ENCODE measurements at places on chromosomes 13 and 19.

DNA sequence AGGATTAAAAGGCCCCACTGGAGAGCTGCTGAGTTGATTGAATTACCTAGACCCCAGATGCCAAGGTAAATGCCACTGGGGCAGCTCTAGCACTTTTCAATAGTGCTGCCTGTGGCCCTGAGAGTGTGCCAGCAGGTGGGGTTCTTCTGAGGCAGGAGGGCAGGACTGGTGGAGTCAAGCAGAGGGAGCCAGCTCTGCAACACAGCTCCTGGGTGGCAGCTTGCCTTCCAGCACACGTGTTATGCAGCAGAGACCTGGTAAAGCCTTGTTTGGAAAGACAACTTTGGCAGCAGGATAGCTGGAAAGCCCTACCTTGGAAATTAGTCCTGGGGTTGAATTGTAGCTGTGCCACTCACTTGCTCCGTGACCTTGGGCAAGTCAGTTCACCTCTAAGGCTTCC lies 306.6 kb downstream of the ATP8A2 start:
- DNase-seq = peak; percentile 18

DNA sequence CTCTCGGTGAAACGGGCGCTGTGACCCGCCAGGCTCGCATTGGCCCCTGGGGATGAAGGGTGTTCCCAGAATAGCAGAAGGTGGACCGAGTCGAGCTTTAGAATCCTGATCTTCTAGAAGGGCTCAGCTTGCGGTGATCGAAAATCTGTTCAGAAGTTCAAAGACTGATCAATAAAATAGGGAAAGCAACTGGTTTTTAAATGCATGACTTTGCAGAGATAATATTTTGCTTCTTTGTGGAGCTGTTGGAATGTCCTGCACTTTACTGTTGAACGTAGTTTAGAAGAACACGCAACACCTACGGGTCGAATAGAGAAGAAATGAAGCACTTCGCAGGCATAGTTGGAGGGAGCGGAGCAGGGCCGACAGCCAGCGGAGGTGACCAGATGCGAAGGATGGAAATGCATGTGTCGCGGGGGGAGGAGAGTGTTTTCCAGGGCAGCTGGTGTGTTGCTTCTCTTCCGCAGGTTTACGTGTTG lies 766 bp downstream of the CEBPG start:
- no peak for DNase-seq

GRCh38 chr13:91349992-91350911 lies 2.8 kb downstream of the MIR17HG start:
- no peak for DNase-seq

DNA sequence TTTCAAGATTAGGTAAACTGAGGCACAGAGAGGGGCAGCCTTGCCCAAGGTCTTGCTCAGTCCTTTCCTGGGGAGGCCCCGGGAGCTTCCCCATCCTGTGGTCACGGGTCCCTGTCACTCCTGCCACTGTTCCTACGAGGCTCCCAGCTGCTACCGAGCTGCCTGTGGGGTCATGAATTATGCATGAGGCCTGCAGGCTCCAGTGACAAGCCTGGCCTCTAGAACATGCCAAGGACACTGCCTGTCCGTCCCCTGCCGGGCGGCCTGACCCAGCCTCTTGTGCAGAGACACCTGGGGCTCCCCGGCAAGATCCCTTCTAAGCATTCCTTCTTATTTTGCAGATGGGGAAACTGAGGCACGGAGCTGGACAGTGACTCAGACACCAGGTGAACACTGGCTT lies 2.7 kb downstream of the FCHO1 start:
- DNase-seq = no peak

DNA sequence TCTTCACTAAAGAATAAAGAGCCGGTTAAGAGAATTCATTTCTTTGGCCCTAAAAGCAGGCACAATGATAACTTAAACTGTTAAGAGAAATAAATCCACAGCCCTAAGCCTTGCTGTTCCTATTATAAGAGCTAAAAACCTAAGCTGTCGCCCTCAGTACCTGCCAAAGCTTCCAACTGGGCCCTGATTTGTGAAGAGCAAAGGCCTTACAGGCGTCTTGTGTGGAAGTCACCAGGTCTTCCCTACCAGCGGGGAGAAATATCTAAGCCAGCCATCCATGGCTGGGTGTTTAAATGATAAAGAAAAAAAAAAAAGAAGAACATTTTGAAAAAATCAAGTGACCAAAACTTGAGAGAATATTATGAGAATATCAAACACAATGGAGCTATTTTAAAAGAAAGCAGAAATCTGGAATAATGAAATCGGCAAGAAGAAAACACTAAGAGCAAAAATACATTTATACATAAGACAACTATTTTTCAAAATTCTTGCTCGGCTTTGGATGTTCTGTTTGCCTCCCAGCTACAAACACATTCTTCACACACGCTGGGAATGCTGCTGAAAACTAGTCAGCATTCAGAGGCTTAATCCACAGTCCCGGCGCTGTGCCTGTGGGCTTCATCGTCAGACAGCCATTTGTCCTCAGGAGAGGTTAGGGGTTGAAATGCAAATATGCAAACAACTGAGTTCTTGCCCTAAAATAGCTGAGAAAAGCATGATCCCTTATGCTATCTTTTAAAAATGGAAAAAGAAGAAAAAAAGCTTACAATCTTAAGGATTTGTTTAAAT lies 89.8 kb upstream of the LSM14A start:
- no peak for DNase-seq

DNA sequence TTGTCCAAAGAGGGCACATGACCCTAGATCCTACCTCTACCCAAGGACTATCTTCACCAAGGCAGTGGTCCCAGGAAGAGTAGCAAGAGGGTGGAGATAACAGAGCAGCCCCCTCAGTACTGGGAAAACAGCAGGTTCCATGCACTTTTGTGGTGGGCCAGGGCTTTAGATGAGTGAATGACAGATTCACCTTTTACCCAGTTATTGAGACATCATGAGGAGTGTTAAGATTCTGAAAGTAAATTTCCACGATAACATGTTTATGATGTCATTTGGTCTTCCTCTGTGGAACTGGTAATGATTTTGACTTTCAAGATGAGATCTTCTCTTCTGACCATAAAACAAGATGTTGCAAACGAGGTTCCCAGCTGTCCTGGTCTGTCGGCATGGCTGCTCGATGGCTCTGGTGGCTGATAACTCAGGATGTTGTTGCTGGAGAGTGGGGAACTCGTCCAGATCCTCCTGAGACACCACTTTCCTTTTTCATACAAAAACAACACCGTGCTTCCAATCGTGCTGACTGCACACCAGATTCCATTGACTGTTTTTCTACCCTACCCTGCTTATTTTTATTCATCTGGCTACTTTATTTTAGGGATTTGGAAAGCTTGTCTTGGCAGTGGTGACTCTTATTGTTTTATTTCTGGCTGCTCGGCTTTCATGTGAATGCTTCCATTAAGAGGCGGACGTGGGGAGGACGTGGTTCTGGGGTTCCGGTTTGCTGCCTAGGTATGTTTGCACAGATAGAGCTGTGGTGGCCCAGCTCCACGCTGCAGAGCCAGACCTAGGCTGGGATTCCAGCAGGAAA lies 88.5 kb downstream of the LRCH1 start:
- no peak for DNase-seq

DNA sequence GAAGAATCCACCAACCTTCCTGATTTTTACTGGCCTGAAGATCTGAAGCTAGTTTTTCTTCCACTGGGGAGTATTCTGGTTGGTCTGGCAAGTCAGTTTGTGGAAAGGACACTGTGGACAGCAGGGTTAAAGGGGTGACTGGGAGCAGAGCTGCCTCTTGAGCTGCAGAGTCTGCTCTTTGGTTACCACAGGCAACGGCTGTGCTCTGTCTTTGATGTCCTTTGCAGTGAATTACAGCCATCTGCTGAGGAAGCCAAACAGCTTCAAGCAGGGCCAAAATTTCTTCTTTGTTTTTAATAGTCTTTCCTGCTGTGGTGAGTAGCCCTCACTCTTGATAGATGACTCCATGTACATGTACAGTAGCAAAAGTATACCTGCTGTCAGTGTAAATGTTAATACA lies 75.7 kb downstream of the ZNF100 start:
- no peak for DNase-seq

DNA sequence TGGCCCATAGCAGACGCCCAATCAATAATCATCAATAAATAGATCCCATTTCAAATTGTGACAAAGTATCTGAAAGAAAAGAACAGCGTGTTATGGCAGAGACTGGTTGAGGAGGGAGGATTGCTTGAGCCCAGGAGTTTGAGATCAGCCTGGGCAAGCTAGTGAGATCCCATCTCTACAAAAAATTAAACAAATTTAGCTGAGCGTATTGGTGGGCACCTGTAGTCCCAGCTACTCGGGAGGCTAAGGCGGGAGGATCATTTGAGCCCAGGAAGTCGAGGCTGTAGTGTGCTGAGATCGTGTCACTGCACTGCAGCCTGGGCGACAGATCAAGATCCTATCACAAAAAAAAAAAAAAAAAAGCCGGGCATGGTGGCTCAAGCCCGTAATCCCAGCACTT lies 6.4 kb upstream of the GNA11 start:
- DNase-seq = no peak

DNA sequence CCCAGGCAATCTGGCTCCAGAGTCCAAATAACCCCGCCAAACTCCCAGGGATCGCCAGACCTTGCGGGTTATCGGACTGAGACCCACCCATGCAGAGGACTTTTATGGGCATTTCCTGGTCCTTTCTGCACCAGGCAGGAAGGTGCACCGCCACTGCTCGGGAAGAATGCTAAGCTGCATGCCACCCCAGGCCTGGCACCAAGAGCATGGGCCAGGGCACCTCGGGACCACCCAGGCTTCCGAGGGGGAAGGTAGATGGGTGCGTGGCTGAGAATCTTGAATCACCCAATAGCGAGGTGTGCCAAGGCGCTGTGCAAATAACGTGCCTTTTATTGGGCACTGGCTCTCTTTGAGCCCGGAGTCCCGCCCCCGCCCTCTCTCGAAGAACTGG lies 422 bp upstream of the ZNF575 start:
- DNase-seq = no peak

DNA sequence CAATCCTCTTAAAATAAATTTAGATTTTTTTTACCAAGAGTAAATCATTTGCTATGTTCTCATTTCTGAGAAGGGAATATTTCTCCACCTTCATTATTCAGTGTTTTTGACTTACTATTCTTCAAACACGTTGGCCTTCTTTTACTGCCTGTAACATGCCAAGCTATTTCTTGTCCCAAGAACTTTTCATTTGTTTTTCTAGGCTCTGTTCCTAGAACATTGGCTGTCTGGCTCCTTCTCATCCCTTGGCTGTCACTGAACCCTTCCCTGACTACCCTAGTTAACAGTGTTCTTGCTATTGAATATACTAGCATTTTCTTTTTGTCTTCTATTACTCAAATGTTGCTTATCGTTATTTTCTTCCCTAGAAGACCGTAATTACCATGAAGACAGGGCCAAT lies 248.1 kb downstream of the ITGBL1 start:
- DNase-seq = no peak

GRCh38 chr19:35461060-35461459 lies 13.0 kb downstream of the FFAR2 start:
- DNase-seq = no peak

- no peak for DNase-seq
Measured at GRCh38 chr13:43203781-43204180, 180.4 kb downstream of the DNAJC15 start.

GRCh38 chr13:76798037-76798436 lies 88.2 kb downstream of the KCTD12 start:
- no peak for DNase-seq

DNA sequence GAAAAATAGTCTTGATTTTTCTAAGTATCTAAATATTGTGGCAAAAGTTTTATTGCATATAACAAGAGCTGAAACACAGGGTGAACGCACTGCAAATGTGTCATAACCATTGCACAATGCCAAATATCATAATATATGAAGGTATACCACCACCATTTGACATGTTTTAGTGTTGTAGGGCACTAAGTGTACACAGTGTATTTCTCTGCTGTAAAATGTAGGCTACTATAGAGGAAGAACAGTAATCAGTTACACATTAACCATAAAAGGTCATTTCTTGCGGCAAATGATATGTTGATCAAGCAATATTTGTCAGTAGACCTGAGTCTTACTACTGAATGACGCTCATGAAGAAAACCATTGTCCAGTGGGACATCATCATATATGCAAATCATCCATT lies 18.3 kb upstream of the KLF5 start:
- DNase-seq = no peak

- DNase-seq = no peak
Measured at GRCh38 chr13:96726651-96727050, 267.6 kb downstream of the OXGR1 start.

DNA sequence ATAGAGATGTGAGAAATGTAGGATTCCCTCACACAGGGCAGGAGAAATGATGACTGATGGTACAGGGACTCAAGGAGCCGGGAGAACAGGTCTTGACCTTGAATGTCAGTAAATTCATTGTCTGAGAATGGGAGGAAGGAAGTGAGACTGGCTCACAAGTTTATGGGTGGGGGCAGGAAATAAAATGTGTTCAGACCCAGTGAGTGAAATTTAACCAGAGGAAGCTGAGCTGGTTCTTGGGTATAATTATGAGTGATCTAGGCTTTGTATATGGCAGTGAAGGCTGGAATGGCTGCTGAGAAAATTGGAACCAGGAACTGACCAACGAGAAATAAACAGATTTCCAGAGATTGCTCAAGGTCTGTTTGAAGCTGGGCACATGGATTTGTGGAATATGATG lies 6.3 kb upstream of the IGSF23 start:
- DNase-seq = no peak

GRCh38 chr13:24263632-24264031 lies 45.7 kb upstream of the C1QTNF9 start:
- DNase-seq = no peak

- peak; percentile 35 for DNase-seq
Measured at GRCh38 chr19:10517760-10518443, 655 bp upstream of the S1PR5 start.

GRCh38 chr13:47433461-47434005 lies 536.7 kb upstream of the HTR2A start:
- no peak for DNase-seq

DNA sequence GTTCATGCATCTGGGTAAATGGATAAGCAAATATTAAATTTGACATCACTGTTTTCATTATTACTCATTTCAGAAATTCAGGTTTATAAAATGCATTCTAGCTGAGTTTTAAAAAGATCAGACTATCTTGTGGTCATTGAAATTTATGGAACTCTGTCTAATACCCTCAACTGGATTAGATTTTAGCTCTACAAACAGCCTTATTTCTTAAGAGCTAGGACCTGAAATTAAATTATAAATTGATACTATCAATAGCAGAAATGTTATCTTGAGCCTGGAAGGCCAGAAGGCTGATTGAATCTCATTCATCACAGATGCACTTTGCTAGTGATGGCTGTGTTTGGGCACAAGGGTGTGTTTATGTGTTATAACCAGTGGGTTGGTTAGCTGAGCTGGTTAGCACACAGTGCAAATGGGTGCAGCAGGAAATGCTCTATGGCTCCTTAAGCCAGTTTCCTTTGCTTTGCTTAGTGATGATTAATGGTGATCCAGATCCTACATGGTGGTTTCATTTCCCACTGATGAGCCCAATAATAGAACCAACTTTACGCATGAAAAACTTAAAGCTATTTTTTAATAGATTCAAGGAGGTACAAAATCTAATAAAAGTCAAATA lies 310.8 kb upstream of the KLF12 start:
- no peak for DNase-seq

DNA sequence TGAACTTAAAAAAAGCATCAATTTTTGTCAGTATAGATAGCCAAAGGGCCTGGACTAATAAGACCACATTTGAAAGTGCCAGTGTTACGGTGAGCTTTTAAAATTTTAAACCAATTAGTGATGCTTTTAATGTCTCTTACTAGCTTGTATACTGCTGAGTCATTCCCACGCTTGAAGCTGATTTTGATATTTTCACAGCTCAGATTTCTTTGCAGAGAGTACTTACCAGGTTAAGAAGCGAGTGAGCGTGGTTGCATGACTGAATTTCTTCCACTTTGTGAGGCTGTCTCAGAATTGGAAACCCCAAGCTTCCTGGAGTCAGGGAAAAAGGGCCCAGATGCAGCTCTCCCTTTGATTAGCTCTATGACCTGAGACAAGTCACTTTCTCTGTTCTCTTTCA lies 74.5 kb upstream of the NBEA start:
- DNase-seq = no peak
